8988T (cell line): ENCODE measurements at places on chromosomes 11 and 22.

DNA sequence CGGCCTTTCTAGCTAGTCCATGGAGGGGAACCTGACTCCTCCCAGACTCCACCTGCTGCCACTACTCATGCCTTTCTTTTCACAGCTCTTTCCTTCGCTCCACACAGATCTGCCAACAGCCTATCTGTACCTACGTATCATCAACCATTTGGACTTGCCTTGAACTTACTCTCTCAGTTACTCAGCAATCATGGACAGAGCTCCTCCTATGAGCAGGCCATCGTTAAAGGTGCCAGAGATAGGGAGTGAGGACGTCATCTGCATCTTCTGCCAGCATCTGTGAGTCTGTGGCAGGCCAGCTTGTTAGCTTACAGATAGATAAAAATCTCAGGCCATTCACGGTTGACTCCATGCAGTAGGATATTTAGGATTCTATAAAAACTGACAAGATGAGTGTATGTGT, 162.9 kb upstream of the ZBED5 start:
- DNase-seq, result no peak

DNA sequence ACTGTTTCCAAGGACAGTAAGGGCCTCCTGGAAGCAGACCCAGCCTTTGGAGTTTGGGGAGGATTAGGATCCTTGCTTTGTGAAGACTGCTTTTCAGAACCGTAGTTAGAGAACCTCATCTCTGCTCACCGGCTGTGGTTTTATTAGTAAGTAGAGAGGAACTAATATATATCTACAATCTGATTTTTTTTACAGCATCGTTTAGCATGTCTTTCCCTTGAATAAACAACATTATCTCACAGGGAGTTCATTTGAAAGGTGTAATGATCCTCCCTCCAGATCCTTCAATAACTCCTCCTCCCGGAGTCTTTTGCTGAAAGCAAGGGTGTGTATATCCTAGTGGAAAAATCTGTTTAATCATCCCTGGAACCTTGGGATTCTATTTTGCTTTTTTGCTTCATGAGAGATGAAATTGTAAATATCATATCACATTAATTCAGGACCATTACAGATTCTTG, 132.7 kb downstream of the DBX1 start:
- no peak for DNase-seq

DNA sequence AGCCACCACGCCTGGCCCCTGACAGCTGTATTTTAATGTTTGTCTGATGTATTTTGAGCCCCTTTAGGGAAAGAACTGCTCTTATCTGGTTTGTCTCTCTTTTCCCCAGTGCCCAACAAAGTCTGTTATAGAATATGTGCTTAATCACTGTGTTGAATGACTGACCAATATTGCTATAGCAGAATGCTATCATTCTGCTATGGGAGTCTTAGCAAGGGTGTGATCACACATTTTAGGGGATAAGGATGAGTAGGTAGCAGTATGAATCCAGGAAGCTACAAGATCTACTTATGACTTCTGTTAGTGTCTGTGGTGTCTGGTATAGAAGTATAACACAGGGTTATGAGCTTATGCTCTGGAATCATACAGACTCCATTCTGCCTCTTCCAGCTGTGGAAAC, 117.5 kb upstream of the RRM1 start:
- no peak for DNase-seq

- peak; percentile 82 for DNase-seq
These were observed at the start of gene TMEM151A for GRCh38 chr11:66291706-66292542. TMEM151A (plus strand) TSS chr11:66291894; CDS start chr11:66292014, 120 bp downstream.

GRCh38 chr22:19943082-19944026, 1.7 kb upstream of the TXNRD2 start:
- DNase-seq, result no peak

GRCh38 chr22:43850529-43850928, 11.8 kb downstream of the SULT4A1 start:
- DNase-seq, result no peak

GRCh38 chr11:81026032-81026431, 1585.2 kb upstream of the TENM4 start:
- no peak for DNase-seq
